ENCODE measurements at places on chromosomes 7 and 10.

DNA sequence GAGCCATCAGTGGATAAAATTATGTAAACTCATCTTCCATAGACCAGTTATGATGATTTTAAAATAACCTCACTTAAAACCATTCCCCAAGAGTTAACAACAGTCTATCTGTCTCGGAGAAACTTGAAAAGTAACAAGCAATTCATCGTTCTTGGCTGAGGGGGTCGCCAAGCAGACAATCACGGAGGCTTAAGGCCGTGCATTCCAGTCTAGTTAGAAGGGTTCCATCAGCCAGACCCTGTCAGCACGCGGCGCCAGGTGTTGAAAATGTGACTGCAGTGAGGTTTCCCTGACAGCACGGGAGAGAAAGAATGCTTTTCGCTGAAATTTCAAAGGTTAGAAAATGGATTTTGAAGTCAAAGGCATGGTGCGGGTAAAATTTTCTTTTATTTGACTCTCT is 1025.0 kb upstream of the CELF2 start:
- no peak for DNase-seq

DNA sequence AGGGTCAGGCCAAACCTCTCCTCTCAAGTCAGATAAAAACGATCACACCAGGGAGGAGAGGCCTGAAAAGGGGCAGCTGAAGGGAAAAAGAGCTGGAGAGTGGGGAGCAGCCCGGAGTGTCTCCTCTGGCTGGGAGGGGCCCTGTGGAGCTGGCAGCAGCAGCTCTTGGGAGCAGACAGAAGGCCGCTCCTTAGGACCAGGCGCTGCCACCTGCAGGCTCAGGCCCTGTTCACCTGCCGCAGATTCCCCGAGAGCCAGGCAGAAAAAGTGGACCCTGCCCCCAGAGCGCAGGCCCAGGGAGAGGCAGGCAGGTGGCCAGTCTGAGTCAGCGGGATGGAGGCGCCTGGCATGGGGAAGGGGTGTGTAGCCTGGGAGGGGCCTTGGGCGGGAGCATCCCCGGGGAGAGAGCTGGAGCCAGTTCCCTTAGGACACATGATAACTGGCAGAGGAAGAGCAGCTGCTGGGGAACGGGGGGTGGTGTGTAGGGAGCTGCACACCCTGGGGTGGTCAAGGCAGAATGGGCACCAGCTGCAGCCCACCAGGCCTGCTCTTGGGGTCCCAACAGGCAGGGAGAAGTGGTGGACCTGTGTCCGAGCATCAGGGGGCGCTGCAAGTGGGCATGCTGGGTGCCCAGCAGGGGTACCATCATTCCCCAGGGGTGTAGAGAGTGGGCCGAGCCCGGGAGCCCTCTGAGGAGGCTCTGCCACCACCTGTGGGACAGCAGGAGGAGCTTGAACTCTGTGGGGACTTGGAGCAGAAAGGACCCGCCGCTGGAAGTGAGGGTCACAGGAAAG is 177.2 kb upstream of the RHEB start:
- DNase-seq: peak; percentile 82

DNA sequence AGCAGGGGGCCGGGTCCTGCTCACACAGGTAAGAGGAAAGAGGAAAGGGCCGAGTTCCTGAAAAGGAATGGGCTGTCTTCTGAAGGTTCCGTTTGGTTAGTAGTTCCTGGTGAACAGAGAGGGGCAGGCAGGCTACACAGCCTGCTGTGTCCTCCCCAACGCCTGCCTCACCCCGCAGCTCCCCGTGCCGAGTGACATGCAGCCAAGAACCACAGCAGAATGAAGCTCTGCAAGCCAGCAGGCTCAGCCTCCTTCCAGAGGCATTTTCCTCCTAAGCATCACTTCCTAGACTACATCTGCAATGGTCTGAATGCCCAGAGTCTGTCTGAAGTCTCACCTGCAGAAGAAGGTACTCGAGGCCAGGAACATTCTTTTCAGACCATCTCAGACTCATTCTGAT is 202.4 kb upstream of the TCERG1L start:
- DNase-seq: no peak

GRCh38 chr10:72012796-72013195 is 48.6 kb downstream of the CHST3 start:
- no peak for DNase-seq

GRCh38 chr10:103470761-103471653 is 8.0 kb downstream of the CALHM3 start:
- no peak for DNase-seq

- no peak for DNase-seq
These were observed 40.3 kb downstream of the CD36 start for GRCh38 chr7:80678707-80679106.

GRCh38 chr7:45224832-45225231 is 67.2 kb downstream of the RAMP3 start:
- no peak for DNase-seq

GRCh38 chr10:43928425-43928968 is 279.8 kb upstream of the ZNF32 start:
- DNase-seq: no peak

- no peak for DNase-seq
These were observed 30.6 kb upstream of the ZNRF2 start for GRCh38 chr7:30253796-30254165.

DNA sequence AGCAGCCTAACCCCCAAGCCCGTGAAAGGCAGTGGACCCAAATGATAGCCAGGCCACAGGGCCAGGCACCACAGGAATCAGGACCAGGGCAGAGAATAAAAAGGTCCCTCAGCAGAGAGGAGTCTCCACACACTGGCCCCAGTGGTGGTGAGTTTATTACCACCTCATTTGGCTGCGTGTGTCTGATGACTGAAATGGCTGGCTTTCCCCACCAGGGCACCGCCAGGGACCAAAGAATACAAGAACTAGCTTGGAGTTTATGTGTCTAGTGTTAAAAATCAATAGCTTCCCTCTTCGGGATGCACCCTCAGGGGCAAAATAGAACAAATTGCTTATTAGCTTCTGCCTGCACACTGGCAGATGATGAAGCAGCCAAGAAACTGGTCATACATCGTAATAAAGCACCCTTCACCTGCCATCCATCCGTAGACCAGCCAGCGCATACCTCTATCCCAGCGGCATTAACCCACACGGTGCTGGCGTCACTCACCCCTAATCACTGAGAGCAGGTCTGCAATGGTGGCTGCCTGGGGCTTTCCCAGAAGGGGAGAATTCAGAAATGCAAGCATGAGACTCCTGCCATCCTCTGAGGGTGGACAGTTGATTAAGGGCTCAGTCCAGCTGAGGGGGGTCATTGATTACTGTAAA is 223.7 kb upstream of the ZMIZ1 start:
- DNase-seq: peak; percentile 8

DNA sequence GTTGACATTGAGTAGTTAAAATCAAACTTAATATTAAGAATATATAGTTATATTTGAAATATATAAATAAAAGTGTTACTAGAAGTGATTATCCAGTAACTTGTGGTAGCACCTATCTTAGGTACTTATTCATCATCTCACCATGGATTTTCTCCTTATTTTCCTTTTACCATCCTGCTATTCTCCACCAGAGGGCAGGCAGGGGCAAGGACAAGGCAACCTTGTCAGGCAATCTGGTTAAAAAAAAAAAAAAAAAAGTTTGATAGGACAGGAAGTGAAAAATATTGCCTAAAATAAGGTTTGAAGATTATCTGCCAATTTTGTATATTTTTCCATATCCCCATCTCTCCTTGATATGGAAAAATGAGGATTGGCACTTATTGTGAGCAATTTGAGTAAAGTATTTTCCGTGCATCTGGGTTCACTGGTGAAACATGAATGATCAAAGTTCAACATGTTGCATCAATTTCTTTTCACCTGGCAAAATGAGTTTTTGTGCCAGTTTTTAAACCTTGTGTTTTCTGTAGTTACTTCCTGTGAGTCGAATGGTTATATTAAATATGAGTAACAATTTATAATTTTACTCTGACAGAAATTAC is 256.7 kb downstream of the AGMO start:
- DNase-seq: peak; percentile 20

DNA sequence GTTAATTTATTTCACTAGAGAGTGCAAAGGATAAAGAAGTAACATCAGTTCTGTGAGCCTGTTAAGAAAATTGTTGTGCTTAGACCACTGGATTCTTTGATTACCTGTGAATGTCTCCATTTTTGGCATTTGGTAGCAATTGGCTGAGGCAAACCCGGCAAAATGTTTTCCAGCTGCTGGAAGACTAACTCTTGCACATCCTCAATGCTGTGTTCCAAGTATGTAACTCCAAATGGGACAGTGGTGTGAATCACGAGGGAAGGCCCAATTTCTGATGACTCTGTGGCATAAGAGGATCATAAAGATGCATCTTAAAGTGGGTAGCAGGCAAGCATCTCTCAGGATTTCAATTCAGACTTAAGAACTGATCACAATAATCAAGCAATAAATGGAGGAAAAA is 268.8 kb downstream of the RNLS start:
- DNase-seq: no peak

GRCh38 chr10:28250358-28250757 is 52.5 kb downstream of the MPP7 start:
- no peak for DNase-seq

GRCh38 chr10:128027822-128028507 is 98.3 kb downstream of the MKI67 start:
- no peak for DNase-seq

GRCh38 chr7:101947899-101948298 is 130.5 kb downstream of the CUX1 start:
- DNase-seq: no peak

DNA sequence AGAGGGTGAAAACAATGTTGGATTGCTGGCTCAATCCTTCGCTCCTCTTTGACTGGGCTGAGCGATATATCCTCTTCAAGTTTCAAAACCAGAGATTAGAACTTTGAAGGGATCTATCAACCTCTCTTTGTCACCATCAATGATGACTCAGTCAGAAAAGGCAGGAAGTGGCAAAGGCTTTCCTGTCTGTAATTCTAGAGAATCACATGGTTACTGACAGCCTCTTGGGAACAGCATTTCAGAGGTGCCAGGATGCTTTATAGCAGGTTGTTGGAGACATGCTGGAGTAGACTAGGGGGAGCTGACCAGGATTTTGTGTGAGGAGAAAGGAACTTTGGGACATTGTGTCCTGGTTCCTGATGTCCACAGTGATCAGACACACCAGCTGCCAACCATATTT is 81.3 kb downstream of the PRKCQ start:
- DNase-seq: no peak

- no peak for DNase-seq
These were observed 125.2 kb downstream of the TACC2 start for GRCh38 chr10:122113945-122114747.

- no peak for DNase-seq
These were observed 101.0 kb upstream of the JCAD start for GRCh38 chr10:30160271-30160982.

DNA sequence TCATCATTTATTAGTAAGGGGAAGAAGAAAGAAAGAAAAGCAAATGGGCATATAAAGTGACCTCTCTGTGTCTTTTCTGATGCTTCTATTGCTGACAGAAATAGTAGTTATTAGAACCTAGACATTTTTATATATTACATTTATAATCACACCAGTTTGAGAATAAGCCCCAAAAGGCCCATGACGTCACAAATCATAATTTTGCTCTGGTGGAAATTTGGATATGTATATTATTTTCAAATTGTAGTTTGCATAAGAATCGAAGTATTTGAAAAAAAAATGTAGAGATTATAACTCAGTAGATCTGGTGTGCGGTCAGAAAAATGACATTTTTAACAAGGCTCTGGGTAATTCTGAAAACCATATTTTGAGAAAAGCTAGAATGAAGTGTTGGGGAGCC is 101.2 kb upstream of the STEAP1 start:
- DNase-seq: no peak

- DNase-seq: no peak
These were observed 36.6 kb upstream of the LRRC18 start for GRCh38 chr10:48976196-48976595.

DNA sequence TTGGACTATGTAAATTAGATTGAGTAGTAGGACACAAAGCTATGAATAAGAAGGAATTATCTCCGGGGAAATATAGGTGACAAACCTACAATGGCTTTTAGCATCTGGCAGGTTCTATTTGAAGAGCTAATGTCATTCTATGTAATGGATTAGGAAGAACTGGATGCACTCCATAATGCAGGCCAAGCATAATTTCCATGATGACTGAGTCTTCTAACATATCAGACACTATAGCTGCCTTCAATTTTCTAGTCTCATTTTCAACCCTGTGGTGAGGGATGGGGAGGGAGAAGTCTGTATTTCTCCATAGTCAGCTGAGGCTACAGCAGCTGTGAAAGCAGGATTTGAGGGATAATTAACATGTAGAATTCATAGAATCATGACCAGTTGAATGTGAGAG is 390.4 kb upstream of the LRRTM3 start:
- DNase-seq: no peak

- no peak for DNase-seq
These were observed 394.6 kb downstream of the SDK1 start for GRCh38 chr7:3695602-3696001.

DNA sequence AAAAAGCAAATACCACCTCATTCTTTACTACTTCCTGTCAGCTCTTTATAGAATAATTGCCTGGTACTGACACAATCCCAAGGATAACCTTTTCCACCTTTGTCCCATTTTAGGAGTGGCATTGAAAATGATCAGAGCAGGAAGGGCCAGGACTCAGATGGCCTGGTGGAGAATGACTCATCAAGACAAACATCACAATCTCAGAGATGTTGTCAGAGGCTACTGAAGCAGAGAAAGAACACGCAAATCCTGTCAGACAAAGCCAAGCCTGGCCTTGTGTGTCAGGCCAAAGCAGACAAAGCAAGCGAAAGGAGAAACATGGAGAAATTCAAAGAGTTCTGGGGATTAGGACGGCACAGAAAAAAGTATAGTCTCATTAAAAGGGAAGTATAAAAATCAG is 40.9 kb downstream of the NSUN6 start:
- no peak for DNase-seq

DNA sequence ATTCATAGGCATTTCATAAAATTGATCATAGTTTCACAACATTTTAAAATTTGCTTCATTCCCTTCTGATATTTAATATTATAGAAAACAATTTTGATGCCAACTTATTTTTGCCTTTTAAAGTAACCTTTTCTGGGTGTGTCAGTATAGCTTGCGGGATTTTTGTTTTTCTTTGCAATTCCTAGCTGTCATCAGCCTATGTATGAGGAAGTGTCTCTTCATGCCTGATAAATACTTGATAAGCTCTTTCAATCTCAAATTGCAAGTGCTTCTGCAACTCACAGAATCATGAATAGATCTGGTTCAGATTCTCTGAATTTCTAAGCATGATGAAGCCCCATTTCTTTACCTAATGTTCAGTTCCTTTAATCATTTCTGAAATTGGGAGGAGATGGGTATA is 28.0 kb upstream of the ARHGAP21 start:
- DNase-seq: no peak

GRCh38 chr7:50281680-50282445 is 22.7 kb upstream of the IKZF1 start:
- DNase-seq: no peak

Measured in NCI-H187 treated with DMSO at 0.1 percent for 48 hours (cell line).